GM23338 (cell line): ENCODE measurements at places on chromosomes 16 and 17.

- DNase-seq: no peak
These were observed 24.0 kb downstream of the DUSP14 start for GRCh38 chr17:37513711-37514110.

DNA sequence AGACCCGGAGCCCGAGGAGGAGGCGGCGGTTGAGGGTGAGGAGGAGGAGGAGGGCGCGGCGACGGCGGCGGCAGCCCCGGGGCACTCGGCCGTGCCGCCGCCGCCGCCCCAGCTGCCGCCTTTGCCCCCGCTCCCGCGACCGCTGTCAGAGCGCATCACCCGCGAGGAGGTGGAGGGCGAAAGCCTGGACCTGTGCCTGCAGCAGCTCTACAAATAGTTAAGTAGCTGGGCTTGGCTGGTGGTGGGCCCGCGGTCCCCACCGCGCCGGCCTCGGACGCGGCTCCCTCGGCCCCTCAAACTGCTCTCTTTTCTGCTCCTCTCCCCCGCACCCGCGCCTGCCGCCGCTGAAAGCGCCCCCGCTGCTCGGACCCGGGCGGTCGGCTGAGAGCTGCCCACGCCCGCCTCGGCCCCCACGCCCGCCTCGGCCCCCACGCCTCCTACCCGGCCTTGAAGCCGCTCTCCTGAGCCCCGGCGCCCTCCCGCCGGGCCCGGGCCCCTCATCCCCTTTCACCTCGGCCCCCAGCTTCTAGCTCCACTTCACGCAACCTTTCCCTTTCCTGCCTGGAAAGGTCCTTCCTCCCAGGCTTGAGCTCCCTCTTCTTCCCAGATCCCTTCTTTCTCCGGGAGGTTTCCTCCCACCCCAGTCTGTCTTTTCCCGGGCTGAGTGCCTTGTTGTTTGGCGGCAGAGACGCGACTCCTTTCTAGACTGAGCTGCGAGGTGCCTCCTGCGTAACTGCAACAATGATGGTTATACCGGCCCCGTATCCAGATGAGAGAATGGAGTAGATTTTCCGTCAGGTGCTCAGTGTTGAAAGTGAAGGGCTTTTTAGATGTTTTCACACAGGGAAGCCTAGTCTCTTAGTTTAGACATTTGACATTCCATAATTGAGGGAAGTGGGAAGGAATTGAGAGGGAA, 850 bp downstream of the PPM1E start:
- DNase-seq: peak; percentile 48

DNA sequence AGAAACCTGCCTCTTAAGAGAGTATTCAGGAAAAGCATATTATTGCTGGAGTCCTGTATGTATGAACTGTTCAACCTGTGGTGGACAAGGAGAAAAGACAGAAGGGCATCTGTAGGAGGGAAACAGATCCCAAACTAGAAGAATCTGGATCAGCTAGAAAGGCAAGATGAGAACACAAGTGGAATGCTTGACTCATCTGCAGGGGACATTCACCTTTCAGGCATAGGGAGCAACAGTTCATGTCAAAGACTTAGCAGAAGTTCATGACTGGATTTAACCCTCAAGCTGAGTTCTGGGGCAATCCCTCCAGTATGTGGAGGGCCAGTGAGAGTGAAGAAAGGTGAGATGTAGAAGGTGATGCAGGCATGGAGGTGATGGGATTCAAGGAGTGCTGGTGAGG, 135.9 kb upstream of the DYNLRB2 start:
- no peak for DNase-seq

DNA sequence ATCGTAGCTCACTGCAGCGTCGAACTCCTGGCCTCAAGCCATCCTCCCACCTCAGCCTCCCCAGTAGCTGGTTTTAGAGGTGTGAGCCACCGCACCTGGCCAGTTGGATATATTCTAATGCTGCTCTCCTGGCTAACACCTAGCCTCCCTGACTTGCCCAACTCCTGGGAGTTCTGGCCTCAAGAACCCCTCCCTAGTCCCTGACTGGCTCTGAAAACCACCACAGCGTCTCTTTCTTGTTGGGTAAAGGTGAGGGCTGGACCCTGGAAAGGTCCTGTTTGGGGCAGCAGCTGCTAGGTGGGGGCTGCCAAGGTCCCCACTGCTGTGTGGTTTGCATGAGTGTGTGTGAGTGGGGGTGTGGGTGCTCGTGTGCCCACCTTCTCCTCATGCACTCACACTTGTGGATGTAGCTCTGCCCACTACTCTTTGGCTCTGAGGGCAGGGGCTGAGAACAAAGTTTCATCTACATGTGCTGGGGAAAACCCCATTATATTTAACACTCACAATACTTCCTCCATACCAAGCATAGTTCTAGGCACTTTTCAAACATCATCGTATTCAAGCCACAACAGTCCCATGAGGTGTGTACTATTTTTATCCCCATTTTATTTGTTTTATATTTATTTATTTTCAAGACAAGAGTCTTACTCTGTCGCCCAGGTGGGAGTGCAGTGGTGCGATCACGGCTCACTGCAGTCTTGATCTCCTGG, 7.1 kb upstream of the SPNS3 start:
- no peak for DNase-seq

- DNase-seq: no peak
These were observed 37.7 kb downstream of the USP32 start for GRCh38 chr17:60354223-60354622.

GRCh38 chr17:79531191-79532095, 79.4 kb downstream of the RBFOX3 start:
- DNase-seq: no peak

GRCh38 chr17:77677630-77678029, 280.9 kb upstream of the TNRC6C start:
- DNase-seq: no peak

DNA sequence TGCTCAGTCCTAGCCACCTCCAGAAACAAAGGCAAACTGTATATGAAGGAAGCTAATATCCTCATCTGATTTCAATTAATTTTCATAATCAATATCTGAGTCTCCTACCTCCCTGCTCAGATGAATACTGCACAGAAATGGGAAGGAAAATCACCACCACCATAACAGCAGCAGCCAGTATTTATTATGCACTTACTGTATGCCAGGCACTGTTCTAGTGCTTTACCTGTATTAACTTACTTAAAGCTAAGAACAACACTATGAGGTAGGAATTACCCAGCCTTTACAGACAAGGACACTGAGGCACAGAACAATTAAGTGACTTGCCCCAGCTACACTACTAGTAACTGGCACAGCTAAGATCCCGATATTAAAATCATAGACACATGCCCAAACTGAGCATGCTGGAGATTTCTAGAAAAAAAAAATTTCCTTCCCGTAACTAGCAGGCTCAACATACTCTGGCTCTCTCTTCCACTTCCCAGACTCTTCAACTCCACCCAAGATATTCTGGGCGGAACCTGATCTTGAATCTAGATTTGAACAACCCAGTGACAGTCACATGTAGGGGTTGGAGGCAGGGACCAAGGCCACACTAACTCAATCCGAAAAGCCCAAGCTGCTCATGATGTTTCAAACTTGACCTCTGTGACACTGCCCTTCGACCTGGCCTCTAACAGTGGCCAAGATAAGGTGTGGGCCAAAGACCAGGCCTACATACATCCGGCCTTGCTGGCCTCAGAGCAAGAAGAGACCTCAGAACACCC, 3.9 kb downstream of the TRIM25 start:
- DNase-seq: no peak

DNA sequence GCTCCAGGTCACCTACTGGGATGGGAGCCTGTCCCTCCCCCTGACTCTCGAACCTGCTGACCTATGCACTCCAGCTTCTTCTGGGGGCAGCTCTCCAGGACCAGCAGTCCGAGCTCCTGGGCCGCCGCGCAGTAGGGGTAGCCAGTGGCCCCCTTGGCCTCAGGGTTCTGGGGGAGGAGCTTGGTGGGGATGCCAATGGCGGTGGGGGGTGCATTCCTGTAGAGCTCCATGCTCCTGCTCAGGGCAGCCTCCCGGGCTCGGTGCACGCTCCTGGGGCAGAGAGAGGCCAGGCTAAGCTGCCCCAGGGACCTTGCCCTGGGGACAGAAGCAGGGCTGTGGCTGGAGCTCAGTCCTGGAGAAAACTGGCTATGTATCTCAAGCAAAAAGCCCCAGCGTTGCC, 7.7 kb upstream of the SPATA2L start:
- DNase-seq: peak; percentile 81

DNA sequence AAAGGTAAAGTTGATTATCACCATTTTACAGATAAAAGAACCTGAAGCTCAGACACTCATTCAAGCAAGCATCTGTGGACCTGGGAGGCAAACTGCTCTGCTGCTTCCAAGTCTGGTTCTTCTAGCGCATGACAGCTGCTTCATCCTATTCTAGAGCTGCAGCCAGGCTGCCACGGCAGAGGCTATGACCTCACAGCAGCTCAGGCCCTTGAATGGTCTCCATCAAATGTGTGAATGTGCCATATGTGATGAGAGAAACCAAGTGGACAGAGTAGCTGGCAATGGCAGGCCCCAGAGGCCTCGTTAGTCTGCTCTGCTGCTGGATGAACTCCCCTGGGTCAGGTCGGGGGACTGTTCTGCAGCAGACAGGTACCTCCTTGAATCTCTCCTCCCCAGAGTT, 30.7 kb upstream of the FOXJ1 start:
- no peak for DNase-seq

DNA sequence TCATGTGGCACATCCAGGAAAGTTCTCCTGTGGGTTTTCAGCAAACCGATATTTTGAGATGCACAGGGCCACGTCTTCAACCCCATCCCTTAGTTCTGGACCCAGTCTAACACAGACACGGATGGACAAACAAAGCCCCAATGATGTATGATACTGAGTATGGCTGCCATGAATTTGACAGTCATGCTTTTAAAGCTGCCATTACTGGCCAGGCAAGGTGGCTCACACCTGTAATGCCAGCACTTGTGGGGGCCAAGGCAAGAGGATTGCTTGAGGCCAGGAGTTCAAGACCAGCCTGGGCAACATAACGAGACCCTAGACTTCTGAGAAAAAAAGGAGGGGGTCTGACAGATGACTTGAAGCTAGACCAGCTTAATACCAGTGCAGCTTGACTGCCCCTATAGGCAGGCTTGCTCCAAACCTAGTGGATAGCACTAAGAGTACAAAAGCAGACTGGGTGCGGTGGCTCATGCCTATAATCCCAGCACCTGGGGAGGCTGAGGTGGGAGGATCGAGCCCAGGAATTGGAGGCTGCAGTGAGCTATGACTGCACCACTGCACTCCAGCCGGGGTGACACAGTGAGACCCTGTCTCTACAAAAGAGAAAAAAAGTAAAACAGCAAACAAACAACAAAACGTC, 10.8 kb upstream of the ZNF629 start:
- DNase-seq: no peak

DNA sequence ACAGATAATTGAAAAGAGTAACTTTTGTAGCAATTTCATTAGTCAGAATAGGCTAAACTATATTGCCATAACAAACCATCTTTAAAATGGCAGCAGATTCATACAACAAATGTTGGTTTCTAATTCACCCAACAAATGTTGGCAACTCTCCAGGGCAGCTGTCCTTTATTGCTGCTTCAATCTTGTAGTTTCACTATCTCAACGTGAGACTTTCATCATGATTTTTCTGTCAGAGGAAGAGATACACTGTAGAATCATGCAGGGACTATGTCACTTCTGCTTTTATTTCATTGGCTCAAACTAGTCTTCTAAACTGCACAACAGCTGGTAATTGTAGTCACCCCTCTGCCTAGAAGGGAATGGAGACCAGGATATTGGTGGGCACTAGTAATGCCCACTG, 174.2 kb downstream of the TANC2 start:
- no peak for DNase-seq

GRCh38 chr17:7951143-7951792, 19.3 kb downstream of the CNTROB start:
- DNase-seq: no peak

GRCh38 chr16:62755938-62756337, 719.7 kb upstream of the CDH8 start:
- DNase-seq: no peak

GRCh38 chr16:67165121-67166078, 855 bp downstream of the HSF4 start:
- DNase-seq: peak; percentile 73

- no peak for DNase-seq
These were observed 49.0 kb upstream of the ZNF750 start for GRCh38 chr17:82888583-82889495.

- DNase-seq: no peak
These were observed 16.7 kb upstream of the OR1F1 start for GRCh38 chr16:3171181-3171854.

GRCh38 chr17:16314859-16315258, 38.4 kb downstream of the CENPV start:
- DNase-seq: no peak

- DNase-seq: no peak
These were observed 2.8 kb upstream of the STAT5A start for GRCh38 chr17:42285346-42286050.

GRCh38 chr16:85912211-85912974, 13.4 kb downstream of the IRF8 start:
- DNase-seq: no peak

DNA sequence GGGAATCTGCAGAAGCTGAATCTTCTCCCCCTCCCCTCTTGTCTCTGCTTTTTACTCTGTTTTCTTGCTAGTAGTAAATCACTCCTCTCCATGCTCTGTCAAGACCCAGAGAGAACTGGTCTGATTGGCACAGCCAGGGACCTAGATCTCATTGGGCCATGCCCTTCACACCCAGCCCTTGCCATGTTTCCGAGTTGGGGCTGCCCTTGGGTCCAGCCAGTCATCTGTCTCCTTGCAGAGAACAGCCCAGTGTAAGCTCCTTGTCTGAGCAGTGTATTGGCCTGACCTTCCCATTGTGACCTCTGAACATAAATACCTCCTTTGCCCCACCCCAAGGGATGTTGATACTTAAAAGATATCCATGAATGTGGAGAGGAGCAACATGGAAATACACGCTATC, 3.9 kb downstream of the MMP15 start:
- no peak for DNase-seq

DNA sequence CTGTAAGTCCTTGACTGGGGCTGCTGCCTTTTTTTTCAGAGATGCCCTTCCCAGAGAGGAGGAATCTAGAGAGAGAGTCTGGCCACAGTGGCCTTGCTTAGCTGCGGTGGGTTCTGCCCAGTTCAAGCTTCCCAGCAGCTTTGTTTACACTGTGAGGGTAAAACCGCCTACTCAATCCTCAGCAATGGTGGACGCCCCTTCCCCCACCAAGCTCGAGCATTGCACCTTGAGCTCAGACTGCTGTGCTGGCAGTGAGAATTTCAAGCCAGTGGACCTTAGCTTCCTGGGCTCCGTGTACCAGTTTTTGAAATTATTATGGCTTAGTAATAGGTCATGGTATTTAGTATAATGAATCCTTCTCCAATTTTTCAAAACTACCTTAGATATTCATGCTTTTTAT, 395.4 kb downstream of the NPIPA7 start:
- DNase-seq: no peak

DNA sequence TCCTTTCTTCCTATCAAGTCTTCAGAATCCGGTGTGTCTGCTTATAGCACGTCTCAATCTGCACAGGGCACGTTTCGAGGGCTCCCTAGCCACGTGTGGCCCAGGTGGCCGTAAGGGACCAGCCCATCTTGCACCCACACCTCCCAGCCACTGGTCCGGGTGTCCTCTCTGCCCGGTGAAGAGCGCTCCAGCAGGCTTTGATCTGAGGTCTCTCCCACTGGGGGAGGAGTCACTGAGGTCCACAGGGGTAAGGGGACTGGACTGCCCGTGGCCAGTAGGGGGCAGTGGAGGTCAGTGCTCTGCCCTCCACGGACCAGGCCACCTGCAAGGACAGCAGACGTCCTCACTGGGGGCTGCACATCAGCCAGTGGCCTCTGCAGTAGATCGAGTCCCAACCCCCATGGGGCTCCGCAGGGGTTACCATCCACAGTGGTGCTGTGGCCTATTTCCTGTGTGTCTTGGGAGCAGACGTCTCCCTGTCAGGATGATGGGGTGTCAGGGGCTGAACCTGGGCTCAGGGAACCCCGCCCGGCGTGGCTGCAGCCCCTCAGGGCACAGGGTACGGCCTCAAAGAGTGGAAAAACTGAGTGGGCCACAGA, 204.1 kb upstream of the CIBAR2 start:
- DNase-seq: peak; percentile 85
